ENCODE measurements at places on chromosomes 2 and 18.

GRCh38 chr2:6358546-6358945 lies 507.2 kb downstream of the CMPK2 start:
- DNase-seq: no peak

DNA sequence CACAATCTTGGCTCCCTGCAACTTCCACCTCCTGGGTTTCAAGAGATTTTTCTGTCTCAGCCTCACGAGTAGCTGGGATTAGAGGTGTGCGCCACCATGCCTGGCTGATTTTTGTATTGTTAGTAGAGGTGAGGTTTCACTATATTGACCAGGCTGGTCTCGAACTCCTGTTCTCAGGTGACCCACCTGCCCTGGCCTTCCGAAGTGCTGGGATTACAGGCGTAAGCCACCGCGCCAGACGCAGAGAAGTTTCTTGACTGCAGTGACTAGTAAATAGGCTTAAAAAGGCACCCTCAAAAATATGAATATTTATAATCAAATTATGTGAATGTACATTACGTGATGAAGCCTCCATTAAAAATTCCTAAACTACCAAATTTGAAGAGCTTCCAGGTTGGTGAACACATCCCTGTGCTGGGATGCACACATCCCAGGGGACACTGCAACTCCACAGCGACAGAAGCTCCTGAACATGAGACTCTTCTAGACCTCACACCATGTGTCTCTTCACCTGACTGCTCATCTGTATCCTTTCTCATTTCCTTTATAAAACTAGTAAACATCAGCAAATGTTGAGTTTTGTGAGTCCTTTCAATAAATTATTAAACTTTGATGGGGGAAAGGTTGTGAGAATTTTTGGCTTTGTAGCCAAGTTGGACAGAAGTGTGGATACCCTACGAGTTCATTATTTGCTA lies 203.3 kb upstream of the SPOPL start:
- DNase-seq: no peak

DNA sequence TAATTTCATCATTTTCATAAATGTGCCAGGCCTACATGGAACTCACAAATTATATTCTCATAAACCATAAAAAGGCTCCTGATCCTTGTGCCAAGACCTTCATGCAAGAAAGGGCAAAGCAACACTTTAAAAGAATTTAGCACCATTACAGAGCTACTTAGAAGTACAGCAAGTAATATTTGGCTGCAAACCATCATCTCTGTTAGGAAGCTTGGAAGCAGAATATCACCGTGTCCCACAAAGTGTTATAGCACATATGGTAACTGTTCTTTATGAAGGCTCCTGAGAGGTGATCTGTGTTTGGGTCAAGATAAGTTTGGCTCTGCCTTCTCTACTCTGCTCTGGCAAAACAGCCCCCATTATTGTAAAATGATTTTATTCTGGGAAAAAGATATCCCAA lies 59.7 kb upstream of the KCNJ3 start:
- DNase-seq: no peak

DNA sequence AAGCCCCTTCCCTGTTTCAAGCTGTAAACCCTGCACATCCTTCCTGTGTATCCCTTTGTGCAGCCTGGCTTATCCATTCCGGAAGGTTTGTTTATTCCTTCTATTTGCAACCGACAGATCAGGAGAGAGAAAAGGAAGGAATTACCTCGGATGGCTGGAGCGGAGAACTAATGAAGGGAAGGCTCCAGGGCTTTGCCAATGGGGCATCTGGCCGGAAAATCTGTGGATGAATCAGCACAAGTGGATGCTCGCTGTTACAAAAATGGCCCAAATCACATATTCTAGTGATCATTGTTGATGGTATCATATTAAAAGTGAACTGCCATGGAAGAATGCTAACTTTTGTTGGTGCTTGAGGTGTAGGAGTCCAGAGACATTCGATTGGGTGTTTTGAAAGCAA lies 97.1 kb downstream of the AQP4 start:
- no peak for DNase-seq

DNA sequence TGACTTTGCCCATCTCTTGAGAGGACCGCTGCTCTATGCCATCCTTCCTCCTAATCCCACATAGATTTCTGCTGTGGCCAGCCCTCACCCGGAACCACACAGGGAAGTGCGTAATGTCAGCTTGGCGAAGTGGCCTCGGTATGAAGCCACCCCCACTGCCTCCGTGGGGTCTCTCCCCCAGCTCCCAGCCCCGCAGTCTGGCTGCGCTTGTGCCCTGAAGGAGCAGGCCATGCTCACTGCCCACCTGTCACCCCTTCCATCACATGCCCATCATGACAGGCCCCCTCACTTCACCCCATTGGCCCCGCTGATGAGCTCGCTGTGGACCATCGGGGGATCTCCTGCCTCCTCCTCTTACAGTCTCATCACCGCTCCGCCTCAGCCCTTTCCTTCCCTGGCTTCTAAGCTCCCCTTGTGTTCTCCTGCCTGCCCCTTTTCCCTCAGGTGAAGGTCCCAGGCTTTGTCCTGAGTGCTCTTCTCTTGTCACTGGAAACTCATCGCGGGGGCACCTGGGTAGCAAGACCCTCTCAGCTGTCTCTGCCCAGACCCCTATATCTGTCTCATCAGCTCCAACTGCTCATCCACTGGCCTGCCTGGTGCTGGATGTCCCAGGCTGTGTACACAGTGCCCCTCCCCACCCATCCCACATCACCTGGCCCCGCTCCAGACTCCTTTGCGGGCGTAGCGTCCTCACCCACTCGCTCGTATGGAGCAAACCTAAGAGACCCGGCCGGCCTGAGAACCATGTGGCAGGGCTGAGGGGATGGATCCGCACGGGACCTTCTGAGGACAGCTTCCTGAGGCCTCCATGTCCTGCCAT lies 81.7 kb downstream of the GLI2 start:
- no peak for DNase-seq

- DNase-seq: no peak
Observed at GRCh38 chr2:229901819-229902218, 20.0 kb downstream of the TRIP12 start.

GRCh38 chr2:40434731-40435271 lies 17.1 kb downstream of the SLC8A1 start:
- DNase-seq: no peak

DNA sequence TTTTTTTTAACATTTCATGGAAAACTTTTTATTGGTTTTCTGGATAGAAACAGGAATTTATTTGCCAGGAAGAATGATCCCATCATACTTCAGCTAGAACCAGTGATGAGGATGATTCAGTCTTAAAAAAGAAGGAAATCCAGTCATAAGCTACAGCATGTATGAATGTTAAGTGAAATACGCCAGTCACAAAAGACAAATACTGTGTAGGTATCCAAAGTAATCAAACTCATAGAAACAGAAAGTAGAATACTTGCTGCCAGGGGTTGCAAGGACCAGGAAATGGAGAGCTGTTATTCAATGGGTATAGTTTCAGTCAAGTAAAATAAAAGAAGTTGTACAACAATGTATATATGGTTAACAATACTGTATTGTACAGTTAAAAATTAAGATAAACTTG lies 21.3 kb downstream of the PSME4 start:
- DNase-seq: no peak

DNA sequence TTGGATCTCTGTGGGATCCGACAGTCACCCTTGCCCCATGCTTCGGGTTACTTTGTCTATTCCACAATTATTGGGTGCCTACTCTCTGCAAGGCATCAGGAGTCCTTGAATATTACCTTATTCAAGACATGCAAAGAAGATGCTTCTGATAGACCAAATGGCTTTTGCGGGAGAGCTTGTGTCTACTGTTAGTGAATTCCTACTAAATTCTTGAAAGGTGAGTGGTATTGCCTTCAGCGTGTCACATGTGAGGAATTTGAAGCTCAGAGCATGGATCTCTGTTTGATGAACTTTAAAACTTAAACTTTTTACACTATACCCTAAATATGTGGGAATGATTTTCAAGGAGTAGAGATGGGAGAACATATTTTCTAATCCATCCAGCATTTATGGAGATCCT lies 184.4 kb downstream of the LTBP1 start:
- DNase-seq: no peak

DNA sequence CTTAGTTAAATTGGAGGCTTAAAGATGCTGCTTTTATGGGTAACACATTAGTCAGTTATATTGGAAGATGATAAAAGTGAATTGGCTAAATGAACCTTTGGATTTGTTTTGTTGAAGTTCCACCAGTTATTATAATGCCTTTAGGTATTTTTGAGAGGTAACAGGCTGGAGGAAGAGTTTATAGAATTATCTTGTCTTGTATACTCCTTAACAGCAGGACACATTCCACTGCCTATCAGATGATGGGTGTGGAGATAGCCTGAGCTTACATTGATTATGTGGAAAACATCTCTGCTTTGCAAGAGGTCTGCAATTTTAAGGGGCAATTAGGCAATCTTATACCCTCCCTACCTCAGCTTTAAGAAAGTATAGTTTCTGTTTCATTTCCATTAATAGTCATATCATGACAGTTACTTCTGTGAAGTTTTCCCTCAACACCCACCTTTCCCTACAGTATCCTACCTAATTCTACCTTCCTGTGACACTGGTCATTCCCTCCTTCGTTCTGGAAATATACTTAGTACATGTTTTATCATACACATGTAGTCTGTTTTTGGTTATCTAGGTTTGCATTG lies 403.7 kb upstream of the SPRED2 start:
- no peak for DNase-seq

DNA sequence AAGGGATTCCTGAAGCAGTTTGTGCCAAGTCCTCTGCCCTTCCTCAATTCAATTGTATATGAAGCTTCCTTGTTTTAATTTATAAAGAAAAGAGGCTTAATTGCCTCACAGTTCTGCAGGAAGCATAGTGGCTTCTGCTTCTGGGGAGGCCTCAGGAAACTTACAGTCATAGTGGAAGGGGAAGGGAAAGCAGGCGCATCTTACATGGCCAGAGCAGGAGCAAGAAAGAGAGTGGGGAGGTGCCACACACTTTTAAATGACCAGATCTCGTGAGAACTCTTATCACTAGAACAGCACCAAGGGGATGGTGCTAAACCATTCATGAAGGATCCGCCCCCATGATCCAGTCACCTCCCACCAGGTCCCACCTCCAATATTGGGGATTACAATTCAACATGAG lies 114.2 kb downstream of the SGPP2 start:
- no peak for DNase-seq

DNA sequence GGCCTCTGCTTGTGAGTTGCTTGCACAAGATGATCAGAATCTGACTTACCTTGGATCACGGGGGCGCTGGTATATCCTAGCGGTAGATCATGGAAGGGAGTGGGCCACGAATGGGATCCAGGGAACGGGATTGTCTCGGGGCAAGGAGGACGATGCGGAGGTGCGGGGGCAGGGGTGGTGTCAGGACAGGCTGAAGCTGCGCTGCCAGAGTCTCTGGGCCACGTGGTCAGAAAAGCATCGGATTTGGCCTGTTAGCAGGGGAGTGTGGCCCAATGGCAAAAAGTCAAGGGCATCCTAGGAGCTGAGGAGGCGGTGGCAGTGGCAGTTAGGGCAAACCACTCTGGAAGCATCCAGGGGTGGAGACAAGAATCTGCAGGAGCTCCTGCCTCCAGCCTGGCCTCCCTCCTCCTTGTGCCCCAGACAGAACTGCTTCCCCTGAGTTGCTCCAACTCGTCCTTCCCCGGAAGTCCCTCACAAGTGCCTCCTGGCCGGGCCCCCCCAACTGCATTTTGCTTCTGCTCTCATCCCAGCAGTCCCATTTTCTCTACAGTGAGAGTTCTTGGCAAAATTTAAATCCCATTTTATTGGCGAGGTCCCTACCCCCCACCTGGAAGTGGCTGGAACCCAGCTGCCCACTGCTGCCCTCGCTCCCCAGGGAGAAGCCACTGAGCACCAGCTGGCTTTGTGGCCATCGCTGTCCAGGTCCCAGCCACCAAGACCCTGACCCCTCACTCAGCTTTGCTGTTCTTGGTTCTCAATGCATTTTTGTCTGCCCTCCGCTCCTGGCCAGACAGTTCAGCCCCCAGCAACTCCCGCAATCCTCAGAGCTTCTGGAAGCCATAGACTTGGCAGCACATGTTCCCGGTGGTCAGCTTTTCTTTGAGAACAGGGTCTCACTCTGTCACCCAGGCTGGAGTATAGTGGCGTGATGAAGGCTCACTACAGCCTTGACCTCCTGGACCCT lies 5.6 kb upstream of the CCDC74B start:
- DNase-seq: no peak

GRCh38 chr2:189203177-189203799 lies 23.7 kb upstream of the COL5A2 start:
- DNase-seq: no peak

- DNase-seq: no peak
Observed at GRCh38 chr2:160608599-160608998, 115.0 kb upstream of the RBMS1 start.

GRCh38 chr2:104043864-104044263 lies 810.1 kb upstream of the POU3F3 start:
- no peak for DNase-seq

GRCh38 chr18:40925071-40925541 lies 1029.9 kb upstream of the PIK3C3 start:
- DNase-seq: no peak

DNA sequence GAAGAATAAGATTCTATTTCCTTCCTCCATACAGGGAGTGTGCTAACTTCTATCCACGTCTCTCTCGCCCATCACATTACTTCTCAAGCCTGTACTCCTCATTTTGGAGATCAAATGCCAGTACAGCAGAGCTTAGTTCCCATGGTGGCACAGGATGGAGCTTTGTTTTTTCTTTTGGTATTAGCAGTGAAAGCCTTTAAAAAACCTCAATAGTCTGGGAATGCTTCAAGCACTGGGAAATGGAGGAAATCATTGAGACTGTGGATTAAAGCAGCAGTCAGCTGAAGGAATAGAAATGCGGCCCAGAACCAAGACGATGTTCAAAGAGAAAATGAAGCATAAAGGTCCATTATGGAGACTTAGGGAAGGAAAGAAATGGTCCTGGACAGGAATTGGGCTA lies 102.3 kb downstream of the NRXN1 start:
- no peak for DNase-seq

DNA sequence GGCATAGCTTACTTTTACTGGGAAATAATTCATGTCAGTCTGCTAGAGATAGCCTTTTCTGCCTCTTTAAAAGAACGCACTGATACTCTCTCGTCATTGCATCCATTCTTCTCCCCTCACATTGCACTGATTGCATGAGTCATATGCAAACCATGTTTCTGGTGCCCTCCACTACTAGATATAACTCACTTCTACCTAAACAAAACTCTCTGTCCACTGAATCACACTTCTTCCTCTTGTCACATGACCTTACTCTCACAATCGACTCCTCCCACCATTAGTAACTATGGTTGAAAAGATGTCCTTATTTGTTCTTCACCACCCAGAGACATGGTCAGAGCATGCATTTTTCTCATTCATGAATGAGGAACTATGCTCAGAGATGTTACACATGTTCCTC lies 158.0 kb downstream of the CSRNP3 start:
- DNase-seq: no peak

- no peak for DNase-seq
Observed at GRCh38 chr2:3585261-3586109, 9.4 kb upstream of the COLEC11 start.

DNA sequence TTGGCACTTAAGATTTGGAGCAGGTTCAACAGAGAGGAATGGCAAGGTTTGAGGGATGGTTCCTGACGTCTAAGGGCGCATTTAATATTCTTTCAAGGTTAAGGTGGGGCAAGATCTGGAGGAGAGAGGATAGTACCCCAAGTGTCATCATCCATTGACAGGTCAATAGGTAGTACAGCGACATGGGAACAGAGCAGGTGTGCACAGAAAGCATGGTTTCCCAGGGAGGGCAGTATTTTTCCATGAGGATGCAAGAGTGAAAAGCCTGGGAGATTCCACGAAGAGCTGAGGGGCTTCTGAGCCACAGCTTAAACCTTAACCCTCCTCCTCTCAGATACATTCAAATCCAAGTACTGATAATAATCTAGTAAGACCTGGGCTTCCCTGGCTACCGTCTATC lies 9.1 kb downstream of the HES6 start:
- DNase-seq: no peak

Measured in cortex of kidney (tissue), 1 donor.